Activated T-helper 17 cell treated with anti-CD3 and anti-CD28 coated beads, Interleukin-2, amount 50 U/mL, for 72 hours (primary cell): ENCODE measurements at places on chromosomes 7 and 10.

GRCh38 chr7:112945046-112945445 lies 141.6 kb downstream of the GPR85 start:
- no peak for ATAC-seq
- no peak overlapping the region for H3K27ac ChIP-seq
- no peak overlapping the region for H3K4me3 ChIP-seq
- no peaks in the 10 kb centered on the region for H3K36me3 ChIP-seq
- H3K27me3 ChIP-seq: peaks cover 29% of the 10 kb centered on the region
- H3K4me1 ChIP-seq: no peaks in the 10 kb centered on the region

DNA sequence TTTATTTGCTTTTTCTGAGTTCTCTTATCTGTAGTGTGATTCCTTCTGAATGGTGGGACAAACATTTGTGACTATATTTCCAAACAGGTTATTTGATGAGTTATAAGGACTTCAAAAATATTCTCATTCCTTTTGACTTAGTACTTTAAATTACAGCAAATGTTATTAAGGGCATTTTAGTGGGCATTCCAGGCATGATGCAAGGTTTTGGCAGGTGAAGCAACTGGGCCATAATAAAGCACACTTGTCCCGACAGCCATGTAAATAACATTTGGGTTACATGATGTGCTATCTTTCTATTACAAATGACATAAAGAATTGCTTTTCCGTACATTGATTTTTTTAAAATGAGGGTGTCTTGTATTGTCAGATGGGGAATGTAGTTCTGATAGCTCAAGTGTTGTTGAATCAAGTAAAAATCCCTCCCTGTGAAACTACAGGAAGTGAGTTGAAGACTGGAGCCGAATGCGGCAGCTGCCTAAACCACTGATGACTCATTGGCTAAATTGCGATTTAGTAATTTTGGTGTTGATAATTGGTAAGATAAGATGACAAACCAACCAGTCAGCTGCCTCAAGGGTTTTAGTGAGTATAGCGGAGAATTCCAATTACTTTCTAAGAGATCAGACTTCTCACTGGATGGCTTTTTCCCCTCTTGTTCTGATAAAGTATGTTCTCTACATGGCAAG lies 231.3 kb upstream of the NPY start:
- peaks cover 22% of the 10 kb centered on the region for H3K27me3 ChIP-seq
- H3K27ac ChIP-seq: no peak overlapping the region
- H3K36me3 ChIP-seq: no peaks in the 10 kb centered on the region
- H3K4me1 ChIP-seq: peaks cover 9% of the 10 kb centered on the region
- ATAC-seq: peak; percentile 71

DNA sequence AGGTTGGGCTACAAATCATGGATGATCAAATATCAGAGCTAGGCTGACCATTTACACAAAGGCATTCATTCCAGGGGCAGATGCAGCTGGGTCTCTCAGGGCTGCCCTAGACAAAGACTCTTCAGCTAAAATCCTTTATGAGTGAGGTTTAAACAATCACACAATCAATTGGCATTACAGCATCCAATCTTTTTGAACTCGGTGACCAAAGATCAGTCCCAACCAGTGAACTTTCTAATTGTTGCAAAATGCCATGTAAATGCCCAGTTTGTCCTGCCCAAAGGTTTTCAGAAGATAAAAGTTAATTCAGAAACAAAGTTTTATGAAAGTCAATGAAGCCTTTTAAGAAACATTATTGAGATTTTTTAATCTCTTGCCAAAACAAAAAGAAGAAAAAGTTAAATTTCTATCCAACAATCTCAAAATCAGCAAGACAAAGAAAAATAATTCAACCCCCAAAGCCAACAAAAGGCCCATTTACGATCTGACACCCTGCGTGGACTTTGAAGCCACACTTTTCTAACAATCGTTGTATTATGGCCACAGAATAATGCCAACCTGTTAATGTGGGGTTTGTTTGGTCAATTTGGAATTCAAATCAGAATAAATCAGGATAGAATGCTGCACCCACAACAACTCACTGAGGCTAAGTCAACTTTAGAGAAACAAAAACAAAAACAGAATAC lies 40.9 kb downstream of the GPR37 start:
- H3K4me3 ChIP-seq: no peak overlapping the region
- no peaks in the 10 kb centered on the region for H3K36me3 ChIP-seq

DNA sequence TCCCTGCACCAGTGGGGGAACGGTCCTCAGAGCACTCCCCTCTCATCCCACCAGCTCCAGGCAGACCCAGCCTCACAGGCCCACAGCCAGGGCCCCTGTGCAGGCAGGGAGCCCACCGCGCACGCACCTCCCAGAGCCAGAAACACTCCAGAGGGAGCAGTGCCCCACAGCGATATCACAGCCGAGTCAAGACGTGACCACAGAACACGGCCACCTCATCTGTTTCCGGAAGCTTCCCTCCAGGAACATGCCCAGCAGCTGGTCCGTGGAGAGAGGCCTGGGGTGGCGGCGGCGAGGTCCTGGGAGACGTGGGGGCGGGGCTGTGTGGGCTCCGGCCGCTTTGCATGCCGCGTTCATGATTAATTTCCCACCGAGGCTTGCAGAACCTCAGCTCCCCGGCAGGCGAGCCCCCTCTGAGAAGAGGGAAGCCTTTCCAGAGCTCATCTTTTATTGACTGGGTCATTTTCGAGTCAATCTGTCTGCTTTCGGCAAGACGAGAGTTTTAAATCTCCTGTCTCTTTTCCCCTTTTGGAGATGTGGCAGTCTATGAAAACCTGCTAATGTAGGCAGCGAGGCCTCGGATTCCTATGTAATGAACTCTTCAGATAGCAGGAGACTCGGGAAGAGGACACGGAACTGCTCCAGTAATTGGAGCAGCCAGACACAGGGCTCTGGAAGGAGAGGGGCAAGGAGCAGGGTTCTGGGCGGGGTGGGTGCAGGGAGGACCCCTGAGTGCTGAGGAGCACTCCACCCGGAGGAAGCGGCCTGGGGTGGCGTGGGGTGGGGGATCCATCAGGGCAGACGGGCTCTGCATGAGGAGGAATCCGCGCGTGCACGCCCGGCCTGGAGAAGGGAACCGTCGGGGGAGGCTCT lies 242.8 kb downstream of the ELFN1 start:
- H3K27me3 ChIP-seq: no peaks in the 10 kb centered on the region
- no peak for ATAC-seq
- H3K27ac ChIP-seq: no peak overlapping the region

- no peaks in the 10 kb centered on the region for H3K36me3 ChIP-seq
- ATAC-seq: no peak
- no peak overlapping the region for H3K27ac ChIP-seq
- H3K27me3 ChIP-seq: no peaks in the 10 kb centered on the region
Measured at GRCh38 chr7:42407833-42408232, 170.8 kb upstream of the GLI3 start.

GRCh38 chr7:52360541-52360940 lies 674.9 kb upstream of the POM121L12 start:
- H3K27me3 ChIP-seq: no peaks in the 10 kb centered on the region
- H3K4me1 ChIP-seq: no peaks in the 10 kb centered on the region
- H3K36me3 ChIP-seq: no peaks in the 10 kb centered on the region
- no peak for ATAC-seq
- H3K27ac ChIP-seq: no peak overlapping the region

DNA sequence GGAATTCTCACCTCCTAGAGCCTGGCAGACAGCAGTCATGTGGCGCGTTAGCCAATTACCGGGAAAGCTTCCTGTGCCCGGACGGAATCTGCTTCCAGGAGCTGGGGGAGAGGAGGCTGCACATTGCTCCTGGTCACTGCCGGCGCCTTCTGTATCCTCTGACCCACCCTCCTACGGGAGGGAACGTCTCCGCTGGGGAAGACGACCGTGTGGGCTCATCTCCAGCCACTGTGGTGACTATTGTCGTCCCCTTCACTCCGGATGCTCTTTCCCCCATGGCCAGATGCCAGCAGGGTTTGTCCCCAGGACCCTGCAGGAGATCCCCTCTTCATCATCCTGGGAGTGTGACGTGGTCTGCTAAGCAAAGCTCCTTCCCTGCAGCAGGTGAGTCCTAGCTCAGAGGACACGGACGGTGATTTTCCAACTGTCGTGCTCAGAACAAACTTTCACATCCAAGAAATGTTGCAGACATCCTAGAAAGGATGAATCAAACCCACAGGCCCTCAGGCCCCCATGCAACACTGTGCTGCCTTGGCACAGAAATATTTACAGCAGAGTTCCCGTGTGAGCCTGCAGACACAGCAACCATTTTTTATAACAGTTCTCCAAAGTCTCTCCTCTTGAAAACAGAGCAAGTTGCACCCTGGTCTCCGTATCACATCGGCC lies 29.6 kb upstream of the FAM20C start:
- H3K27me3 ChIP-seq: peaks cover 15% of the 10 kb centered on the region
- H3K27ac ChIP-seq: no peak overlapping the region
- H3K36me3 ChIP-seq: no peaks in the 10 kb centered on the region
- ATAC-seq: no peak
- H3K4me3 ChIP-seq: no peak overlapping the region

DNA sequence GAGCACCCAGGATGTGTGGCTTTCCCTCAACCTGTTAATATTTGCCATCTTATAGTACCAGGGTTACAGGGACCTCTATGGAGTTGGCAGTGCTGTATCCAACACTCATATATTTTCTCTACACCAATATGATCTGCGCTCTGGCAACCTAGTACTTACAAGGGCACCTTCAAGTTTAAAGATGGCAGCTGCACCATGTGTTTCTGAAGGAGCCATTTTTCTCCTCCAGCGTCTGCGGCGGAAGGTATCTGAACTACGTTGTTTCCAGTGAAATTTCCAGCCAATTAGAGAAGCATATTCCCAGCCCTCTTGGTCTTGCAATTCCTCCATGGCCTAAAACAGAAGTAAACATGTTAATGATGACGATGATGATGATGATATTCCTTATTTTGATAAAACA lies 125.6 kb downstream of the MYOF start:
- H3K27ac ChIP-seq: no peak overlapping the region
- no peak overlapping the region for H3K4me3 ChIP-seq
- peaks cover 89% of the 10 kb centered on the region for H3K36me3 ChIP-seq
- H3K4me1 ChIP-seq: peaks cover 6% of the 10 kb centered on the region
- no peak for ATAC-seq
